ENCODE measurements at places on chromosomes 12 and 14.
A peak's percentile ranks its signal among the peaks of the same experiment; 100 is the strongest.

- DNase-seq: no peak
These were observed 224.2 kb upstream of the EEA1 start for GRCh38 chr12:93153321-93153720.

DNA sequence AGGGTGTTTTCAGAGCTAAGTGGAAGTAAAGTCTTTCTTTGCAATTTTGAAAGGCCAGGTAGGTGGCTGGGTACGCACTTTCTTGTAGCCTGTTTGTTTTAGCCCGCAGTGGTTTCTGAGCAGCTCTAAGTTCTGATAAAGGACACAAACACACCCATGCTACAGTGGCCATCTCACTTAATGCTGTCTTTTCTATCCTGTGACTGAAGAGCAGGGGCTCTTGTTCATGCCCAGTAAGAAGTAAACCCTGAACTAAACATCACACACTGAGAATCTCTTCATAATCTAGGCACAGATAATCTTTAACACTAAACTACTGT, 427.2 kb downstream of the RAD51B start:
- DNase-seq: no peak

- no peak for DNase-seq
These were observed 37.8 kb downstream of the MARK3 start for GRCh38 chr14:103423050-103423461.

DNA sequence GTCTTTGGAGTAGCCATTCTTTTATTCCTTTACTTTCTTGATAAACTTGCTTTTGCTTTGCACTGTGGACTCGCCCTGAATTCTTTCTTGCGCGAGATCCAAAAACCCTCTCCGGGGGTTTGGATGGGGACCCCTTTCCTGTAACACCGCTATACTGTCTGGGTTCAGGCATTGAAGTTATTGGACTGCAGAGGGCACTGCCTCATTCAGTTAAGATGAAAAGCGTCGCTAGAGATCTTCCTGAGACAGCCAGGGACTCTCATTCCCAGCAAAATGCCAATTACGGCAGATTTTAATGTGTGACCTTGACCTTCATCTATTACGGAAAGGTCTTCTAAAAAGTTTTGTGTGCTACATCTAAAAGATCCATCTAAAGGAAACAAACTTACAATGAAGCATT, 17.3 kb upstream of the RIMKLB start:
- DNase-seq: no peak

DNA sequence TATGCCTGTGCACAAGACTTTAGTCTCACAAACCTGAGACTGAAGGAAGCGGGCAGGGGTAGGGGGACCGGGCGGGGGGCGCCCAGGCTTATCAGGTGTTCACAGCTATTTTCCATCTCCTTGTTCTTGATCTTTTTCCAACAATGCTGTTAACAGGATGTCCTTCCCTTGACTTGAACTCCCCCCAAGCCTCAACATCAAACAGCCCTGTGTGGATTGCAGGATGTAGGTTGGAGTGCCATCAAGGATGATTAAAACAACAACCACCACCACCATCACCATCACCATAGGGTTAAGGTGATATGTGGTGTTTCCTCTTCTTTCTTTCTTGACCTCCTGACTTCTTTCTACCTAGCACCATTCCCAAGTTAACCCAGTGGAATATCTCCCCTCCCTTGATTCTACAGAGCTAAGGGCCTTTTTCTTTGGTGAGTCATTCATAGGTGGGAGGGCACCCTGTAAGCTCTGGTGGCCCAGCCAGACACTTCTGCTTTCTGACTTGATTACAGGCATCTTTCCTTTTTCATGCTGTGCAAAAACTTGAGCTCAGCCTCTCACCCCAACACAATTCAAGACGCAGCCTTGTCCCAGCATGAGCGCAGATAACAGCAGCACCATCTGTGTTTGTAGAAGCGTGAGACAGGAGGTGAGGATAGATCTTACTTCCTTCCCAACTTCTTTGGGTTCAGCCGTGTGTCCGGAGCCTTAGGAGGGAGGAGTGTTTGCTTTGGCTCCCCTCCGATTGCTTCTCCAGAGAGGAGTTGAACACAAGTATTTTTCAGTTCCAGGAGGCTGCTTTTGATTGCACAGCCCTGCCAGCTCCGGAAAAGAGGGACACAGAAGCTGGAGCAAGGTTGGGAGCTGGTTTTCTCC, 26.8 kb downstream of the FLVCR2 start:
- DNase-seq: peak; percentile 58

GRCh38 chr14:105931808-105932483, 405.6 kb downstream of the TMEM121 start:
- DNase-seq: no peak

DNA sequence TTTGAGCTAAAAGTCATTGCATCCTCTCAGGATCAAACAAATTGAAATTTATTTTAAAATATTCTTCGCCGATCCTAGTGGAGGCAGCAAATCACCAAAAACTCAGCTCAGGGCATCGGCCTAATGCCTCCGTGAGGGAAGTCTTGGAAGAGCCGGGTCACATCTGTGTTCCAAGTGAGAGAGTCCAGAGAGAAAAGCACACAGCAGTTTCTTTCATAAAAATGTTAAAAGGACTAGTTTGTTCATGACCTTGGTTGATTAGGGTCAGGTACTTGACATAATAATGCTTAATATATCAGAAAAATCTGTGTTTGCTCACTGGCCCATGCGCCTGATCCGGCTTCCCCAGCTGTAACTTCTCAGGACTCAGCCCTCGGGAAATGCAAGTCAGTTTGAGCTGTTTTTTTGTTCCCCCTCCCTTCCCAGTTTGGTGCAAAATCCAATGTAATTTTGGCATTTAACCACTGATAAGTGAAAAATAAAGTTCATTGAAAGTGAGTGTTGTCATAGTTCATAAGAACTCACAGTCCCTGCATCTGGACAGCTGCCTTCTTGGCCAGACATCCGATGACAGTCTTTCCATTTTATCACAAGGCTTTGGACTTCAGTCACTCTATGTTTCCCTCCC, 161.7 kb downstream of the CAND1 start:
- peak; percentile 68 for DNase-seq

GRCh38 chr14:89425931-89426330, 8.9 kb upstream of the FOXN3 start:
- DNase-seq: no peak

- no peak for DNase-seq
These were observed 191.2 kb upstream of the GARIN2 start for GRCh38 chr14:66998013-66998412.

- peak; percentile 63 for DNase-seq
These were observed 16.5 kb upstream of the KRT78 start for GRCh38 chr12:52865090-52865944.

- DNase-seq: no peak
These were observed 28.5 kb downstream of the CCDC60 start for GRCh38 chr12:119363037-119363436.

- DNase-seq: no peak
These were observed 96.2 kb upstream of the MED13L start for GRCh38 chr12:116373572-116374206.

- DNase-seq: peak; percentile 77
These were observed at the start of gene HPD for GRCh38 chr12:121858662-121859572. Gene HPD, minus strand, starts transcription at chr12:121858859. Its CDS starts 36 bp downstream, at chr12:121858823.

DNA sequence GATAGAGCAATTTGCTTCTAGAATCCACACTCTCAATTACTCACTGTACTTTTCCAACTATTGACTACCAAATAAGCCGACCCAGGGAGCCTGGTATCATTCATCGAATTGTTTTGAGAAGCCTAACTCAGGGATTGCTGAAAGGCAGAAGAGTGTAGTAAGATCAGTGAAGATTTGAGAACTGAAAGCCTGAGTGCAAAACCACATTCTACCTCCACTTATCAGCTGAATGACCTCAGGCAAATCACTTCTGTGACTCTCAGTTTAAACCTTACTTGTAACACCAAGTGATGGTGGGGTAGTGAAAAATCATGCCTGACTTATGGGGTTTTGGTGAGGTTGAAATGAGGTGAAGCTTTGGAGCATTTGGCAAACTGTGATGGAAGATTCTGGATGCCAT, 126.1 kb upstream of the MAX start:
- DNase-seq: no peak

DNA sequence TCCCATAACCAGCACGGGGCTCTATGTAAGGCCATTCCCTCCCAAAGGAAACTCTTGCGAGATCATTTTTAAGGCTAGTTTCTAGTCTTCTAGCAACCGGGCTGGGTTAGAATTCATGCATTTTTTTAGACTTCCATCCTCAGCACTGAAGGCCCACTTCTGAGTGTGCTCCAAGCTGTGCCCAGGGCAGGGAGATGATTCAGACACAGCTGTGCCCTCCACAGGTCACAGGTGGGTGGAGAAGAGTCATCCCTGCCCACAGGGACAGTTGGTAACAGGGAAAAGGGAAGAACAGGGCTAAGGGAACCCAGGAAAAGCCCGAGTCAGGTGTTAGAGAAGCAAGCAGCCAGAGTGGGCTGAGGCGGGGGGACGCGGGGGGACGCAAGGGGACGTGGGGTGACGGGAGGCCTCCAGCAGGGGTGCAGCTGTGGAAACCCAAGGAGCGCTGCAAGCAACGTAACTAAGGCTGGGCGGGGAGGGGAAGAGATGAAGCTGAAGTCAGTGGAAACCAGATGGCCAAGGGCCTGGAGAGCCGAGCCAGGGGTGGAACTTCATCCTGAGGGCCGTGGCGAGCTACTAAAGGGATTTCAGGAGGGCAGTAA, 27.2 kb upstream of the PPP2R5C start:
- no peak for DNase-seq

DNA sequence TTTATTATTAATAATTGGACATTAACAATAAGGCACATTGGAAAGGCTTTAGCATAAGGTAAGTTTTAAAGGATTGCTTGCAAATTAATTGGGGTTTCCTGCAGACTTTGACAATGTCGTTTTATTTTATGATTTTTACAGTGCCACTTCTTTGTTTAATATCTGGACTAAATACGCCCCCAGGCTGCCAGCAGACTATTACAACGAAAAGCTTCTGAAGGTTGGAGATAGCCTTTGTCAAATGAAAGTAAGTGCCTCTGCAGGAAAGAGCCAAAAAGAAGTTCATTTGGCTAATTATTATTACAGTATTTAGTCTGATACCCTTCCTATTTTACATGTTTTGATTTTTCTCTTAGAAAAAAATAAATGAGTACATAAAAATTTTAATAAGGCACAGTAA, 11.3 kb downstream of the CFAP54 start:
- no peak for DNase-seq

DNA sequence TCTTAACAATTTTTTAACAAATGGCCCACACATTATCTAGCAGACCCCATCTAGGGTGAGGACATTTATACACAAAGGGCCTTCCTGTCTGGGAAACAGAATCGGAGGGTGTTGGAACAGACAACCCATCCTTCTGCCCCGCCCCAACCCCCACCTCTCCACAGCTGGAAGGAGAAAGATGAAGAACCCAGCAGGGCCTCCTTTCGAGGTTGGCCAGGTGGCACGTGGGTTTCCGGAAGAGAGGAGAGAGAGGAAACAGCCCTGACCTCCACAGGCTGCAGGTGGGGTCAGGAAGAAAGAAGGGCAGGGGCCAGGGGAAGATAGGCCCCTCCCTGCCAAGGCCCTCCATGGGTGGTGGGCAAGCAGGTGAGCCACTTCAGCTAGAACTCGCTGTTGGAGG, 57.2 kb downstream of the LRRC74A start:
- no peak for DNase-seq

- no peak for DNase-seq
These were observed 311.9 kb upstream of the TBX3 start for GRCh38 chr12:114995891-114996290.

- DNase-seq: no peak
These were observed 158.9 kb downstream of the KIF26A start for GRCh38 chr14:104297313-104297704.

DNA sequence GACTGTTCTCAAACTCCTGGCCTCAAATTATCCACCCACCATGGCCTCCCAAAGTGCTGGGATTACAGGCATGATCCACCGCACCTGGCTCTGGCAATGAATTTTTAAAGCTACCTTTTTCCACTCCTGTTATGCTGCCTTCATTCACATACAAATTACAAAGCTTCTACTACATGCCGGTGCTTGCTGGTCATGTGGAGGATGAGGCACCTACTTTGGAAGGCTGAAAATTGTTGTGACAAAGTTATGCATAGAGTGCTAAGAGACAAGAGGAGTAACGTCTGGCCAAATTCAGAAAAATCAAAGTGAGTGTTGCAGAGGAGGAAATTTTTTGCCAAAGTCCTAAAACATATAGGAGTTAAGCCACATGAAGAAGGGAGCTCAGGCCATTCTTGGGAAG, 191.7 kb upstream of the PPFIA2 start:
- DNase-seq: no peak

GRCh38 chr14:63388766-63389431, 70.2 kb upstream of the GPHB5 start:
- DNase-seq: peak; percentile 60

- no peak for DNase-seq
These were observed 25.8 kb upstream of the CTDSP2 start for GRCh38 chr12:57872362-57872761.

DNA sequence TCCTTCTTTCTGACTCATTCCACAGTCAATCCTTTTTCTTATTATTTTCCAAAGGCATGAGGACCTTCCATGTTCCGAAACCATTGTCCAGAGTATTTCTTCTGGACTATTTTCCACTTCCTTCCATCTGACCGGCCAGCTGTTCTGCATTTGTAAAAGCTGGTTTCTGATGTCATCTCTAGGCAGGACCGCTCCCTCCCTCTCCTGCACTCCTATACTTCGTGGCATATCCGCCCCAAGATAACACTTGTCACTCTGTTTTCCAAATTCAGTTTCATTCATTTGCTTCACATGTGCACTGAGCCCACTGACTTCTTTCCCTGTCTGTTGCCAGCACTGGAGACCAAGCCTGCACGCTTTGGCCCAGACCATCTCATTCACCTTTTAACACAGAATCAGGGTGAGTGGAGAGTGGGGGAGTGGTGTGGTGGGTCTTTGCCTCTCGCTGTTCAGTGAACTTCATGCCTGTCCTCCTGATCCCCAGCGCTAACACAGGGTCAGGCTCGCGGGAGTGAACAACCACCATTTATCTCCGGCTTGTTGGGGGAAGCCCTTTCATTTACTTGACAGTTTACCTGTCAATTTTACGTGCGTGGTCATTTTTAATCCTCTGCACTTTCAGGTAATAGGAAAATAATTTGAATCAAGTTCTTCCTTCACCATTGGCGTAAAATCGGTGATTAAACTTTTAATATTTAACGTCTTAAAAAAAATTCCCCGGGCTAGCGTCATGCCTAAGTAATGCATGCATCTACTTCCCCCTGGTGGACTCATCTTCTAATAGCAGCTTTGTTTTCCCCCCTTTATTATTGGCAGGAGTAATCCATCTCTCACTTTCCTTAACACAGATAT, 52.5 kb downstream of the C12orf75 start:
- peak; percentile 71 for DNase-seq

DNA sequence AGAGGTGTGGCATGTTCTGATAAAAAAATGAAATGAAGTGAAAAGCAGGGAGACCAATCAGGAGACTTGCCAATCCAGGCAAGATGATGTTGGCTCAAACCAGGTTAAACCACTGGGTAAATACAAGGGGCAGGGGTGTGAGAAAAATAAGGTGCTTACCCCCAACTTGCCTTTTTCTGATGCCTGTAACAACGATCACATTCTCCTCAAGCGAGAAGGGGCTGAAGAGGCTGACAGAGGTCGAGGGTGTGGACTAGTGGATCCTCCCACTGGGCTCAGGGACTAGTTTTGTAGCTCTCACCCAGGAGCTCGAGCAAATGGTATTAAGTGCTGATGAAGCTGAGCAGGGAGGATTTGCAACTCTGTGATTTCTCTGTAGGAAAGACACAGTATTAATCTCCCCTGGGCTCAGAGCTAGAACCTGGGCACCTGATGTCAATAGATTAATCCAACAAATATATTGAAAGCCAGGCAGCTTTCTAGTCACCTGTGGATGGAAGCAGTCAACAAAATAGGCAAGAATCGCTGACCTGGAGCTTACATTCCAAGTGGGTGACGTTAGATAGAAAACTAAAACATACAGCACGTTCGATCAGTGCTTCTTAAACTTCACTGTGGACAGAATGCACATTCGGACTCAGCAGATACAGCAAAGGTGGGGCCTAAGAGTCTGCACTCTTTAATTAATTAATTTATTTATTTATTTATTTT, 15.2 kb upstream of the EAPP start:
- DNase-seq: no peak

Measured in tibial nerve (tissue), 4 donors.